ENCODE measurements at places on chromosomes 3 and 15.

DNA sequence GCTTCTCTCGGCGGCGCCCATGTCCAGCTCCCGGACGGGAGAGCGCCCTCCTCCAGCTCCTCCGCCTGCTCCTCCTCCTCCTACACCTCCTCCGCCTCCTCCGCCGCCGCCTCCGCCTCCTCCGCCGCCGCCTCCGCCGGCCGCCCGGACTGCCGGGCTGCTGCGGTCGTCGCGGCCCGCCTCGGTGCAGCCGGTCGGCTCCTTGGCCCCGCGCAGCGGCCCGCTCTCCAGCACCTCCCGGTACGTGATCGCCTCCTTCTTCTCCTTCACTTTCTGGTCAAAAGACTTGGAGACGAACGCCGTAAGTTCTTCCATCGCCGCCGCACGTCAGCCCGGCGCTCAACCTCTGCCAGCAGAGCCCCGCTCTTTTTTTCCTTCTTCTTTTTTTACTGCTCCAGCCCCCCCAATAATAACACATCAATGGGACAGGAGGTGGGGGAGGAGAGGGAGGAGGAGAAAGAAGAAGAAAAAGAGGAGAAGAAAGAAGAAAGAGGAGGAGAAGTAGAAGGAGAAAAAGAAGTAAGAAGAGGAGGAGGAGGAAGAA is 438 bp downstream of the SHOX2 start:
- DNase-seq = no peak

DNA sequence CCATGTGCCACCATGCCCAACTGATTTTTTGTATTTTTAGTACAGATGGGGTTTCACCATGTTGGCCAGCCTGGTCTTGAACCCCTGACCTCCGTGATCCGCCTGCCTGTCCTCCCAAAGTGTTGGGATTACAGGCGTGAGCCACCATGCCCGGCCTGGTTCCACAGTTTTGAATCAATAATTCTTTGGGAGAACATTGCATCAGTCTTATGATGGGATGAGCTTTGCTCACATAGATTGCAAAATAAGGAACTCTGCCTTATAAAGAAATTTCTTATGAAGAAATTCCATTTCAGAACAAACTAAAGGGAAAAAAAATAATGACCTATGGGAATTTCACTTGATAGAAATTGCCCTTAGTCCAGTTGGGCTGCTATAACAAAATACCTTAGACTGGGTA is 15.8 kb upstream of the TMPRSS7 start:
- DNase-seq = no peak

- no peak for DNase-seq
Observed at GRCh38 chr15:60605879-60606307, 127.0 kb upstream of the ICE2 start.

DNA sequence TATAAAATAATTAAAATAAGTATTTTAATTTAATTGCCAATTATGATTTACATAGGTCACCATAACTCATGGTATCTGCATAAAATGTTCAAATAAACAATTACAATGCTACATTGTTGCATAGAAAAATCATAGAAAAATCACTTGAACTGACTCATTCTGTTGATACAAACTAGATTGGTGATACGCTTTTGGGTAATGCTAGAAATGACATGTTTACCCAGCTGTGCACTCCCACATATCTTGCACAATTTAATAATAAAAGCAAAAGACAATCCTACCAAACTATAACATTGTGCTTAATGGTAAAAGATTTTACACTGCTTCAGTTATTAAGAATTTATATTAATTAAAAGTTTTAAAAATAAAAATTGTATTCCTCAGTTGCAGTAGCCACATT is 45.8 kb upstream of the FBXL22 start:
- no peak for DNase-seq

DNA sequence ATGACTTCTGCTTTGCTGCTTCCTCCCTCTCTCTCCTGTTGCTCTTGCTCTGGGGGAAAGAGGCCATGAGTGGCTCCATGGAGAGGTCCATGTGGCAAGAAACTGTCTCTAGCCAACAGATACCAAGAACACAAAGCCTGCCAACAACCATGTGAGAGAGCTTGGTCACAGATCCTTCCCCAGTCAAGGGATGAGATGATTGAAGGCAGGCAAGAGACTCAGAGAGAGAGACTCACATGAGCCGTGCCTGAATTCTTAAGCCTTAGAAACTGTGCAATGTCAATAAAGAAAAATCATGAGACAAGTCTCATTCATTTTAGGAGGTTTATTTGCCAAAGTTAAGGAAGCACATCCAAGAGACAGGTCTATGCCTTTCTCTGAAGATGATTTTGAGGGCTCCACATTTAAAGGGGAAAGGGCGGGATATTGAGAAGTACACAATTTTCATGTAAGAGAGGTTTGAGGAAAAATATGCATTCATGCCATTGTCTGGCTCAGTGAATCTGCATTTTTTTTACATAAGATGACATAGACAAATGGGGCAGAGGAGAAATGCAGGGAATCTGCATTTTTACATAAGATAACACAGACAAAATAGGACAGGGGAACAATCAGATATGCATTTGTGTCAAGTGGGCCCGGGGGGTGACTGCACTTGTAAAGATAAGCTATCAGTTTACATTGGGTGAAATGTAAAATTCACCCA is 59.5 kb upstream of the SUCLG2 start:
- DNase-seq = no peak

DNA sequence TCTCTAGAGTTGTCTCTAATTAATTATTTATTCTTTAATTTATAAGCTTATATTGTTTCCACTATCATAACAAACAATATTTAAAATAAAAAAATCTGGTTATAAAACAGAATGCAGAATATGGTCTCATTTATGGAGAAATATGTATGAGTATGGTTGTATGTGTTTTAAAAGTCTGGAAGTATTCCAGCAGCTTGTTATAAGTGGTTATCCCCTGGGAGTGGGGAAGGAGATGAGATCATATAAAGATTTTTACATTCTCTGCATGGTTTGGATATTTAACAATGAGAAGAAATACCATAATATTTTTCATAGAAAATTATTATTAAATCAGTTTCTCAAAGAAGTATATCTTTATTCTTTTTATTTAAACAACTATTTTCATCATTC is 135.4 kb upstream of the MB21D2 start:
- DNase-seq = no peak

DNA sequence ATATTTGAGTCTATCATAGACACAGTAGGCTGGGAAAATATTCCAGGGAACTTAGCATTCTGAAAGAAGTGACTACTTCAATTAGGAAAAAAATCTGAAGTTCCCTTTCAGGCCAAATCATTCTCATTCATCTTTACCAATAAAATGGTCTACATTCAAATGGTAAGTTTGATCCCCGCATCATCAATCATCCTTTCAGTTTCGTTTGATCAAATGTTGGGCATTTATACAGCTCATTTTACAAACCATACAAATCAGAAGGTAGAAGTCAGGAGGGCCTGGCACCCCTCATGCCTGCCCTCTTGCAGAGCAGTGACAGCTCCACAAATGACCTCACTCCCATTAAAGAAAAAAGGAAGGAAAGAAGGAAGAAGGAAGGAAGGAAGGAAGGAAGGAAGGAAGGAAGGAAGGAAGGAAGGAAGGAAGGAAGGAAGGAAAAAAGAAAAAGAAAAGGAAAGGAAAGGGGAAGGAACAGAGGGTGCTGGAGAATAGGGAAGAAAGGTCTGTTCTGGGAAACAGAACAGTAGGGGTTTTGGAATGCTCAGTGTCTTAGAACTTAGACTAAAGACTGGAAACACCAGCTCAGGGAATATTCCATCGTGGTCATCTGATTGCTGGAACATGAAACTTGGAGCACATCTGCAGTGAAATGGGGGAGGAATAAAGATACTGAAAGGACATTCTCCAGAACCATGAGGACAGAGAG is 86.1 kb downstream of the XXYLT1 start:
- no peak for DNase-seq
